ENCODE measurements at places on chromosomes 1 and 21. TPM values are rescaled to one million over a fixed set of nuclear protein-coding genes. Genes with fewer than 3 reads are reported as not detected.

The LCE2B gene
- total RNA-seq: not detected

The IL19 gene
- not detected for total RNA-seq

The FLAD1 gene
- 16.2 TPM for total RNA-seq

The RCSD1 gene
- not detected for total RNA-seq

The MYOG gene
- not detected for total RNA-seq

Measured in uterine smooth muscle cell (primary cell).